ENCODE measurements at places on chromosomes 2 and 18.

DNA sequence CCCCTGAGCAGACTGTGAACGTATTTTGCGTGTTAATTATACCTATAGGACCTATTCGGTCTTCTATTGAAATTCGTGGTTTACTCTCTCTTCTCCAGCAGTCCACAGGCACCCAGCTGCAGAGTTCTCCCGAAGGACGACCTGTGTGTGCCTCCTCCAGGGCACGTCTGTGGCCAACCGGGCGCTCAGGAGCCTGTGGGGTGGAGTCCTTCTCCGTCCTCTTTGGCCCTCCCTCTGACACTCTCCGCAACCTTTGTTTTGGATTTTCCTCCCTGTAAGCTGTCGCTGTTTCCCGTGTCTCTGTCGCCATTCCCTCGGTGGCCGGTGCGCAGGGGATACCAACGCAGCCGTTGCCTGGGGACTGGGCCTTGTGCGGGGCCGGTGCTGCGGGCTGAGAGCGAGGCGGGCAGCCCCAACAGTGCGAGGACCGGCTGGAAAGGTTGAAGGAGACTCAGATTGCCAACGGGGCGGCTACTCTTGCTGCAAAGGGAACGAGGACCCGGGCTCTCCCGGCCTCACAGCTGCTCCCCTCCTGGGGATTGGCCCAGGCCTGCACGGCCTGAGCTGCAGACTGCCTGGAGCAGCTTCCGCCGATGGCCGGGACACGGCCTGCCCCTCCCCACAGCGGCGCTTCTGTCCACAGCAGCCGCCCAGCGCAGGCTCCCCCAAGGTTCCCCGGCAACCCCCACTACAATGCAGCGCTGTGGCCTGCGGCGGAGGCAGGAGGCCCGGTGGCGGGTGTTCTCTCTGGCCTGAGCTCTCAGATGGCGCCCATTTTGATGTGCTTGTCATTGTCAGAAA is 221.0 kb downstream of the MTX2 start:
- DNase-seq: no peak

GRCh38 chr2:186426153-186427016 is 59.7 kb upstream of the ZC3H15 start:
- no peak for DNase-seq

- no peak for DNase-seq
Measured at GRCh38 chr2:190413421-190413820, 5.3 kb downstream of the MFSD6 start.

- no peak for DNase-seq
Measured at GRCh38 chr2:156619021-156619539, 182.9 kb downstream of the GPD2 start.

DNA sequence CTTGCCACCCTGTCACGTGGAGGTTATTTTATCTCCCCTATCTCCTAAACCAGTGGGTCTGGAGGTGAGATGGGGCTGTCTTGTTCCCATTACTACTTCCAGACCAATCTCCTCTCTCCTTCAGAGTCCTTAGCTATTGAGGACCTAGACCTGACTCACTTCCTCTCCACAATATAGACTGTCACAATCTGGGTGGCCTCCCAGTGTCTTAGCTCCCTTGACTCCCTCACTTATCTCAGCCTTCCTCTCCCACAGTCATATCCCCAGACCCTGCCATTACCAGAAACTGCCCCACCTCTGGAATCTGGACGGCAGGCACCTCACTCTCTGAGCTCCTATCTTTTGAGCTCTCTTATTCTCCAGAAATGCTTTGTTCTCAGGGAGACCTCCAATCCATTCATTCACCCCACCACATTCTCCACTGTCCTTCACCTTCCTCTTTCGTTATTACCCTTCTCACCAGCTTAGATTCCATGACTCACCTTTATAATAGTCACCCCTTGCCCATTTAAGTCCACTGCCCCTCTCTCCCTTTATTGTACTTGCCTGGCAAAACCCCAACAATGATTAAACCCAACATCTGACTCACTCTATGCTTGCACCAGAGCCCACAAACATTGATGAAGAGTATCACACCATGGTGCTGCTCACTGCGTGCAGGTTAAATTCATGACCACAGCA is 23.3 kb upstream of the SIX3 start:
- DNase-seq: no peak

DNA sequence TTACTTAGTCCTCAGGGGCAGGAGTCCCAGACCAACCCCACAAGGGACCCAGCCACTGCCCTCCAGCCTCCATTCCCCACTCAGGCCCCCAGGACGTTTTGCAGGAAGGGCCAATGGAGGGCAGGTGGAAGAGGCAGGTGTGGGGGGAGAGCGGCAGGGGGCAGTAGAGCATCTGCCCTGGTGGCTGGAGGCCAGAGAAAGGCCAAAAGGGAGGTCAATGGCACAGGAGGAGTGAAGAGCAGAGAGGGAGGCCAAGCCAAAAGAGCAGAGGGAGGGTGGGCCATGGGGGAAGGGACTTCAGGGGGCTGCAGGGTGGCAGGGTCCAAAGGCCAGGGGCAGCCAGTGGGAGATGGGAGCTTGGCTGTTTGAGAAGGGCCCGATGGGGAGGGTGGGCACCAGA is 17.3 kb upstream of the GPR55 start:
- no peak for DNase-seq

DNA sequence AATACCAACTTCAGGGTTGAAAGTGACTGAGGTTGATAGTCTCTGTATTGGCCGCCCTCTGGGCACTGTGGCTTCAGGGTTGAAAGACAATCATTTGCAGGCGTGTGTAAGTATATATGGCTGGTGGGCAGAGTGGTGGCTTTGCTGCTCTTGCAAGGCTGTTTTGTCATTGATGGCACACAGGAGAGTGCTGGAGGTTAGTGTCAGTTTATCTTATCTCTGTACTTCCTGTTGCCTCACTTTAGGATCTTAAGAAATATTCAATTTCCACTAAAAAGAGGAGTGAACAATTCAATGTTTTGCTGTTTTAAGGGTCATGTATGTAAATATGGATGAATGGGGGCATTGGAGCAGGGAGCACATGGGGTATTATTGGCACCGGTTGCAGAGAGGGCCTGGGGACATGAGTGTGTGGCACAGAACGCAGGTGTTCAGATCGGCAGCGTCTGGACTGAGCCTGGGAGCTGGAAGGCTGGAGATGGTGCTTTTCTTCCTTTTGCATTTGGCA is 51.5 kb downstream of the NCK2 start:
- peak; percentile 67 for DNase-seq

DNA sequence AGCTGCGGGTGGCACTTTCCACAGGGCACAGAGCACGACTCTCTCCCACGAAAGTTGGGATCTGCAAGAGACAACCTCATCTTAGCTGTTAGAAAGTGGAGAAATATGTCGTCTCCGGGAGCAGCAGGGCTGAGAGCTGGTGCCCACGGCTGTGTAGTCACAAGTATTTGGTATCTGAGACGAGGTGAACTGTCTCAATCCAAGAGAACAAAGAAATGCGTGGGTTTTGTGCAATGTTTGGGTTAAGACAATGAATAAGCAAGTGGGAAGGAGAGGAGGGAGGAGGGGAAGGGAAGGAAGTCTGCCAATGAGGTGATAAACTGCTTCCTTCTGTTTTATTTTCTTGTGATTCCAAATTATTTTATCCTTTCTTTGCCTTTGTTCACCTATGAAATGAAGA is 18.0 kb downstream of the DYTN start:
- DNase-seq: no peak

GRCh38 chr2:237665713-237666143 is 38.3 kb downstream of the LRRFIP1 start:
- no peak for DNase-seq

- no peak for DNase-seq
Measured at GRCh38 chr2:32360416-32360815, 3.6 kb downstream of the BIRC6 start.

DNA sequence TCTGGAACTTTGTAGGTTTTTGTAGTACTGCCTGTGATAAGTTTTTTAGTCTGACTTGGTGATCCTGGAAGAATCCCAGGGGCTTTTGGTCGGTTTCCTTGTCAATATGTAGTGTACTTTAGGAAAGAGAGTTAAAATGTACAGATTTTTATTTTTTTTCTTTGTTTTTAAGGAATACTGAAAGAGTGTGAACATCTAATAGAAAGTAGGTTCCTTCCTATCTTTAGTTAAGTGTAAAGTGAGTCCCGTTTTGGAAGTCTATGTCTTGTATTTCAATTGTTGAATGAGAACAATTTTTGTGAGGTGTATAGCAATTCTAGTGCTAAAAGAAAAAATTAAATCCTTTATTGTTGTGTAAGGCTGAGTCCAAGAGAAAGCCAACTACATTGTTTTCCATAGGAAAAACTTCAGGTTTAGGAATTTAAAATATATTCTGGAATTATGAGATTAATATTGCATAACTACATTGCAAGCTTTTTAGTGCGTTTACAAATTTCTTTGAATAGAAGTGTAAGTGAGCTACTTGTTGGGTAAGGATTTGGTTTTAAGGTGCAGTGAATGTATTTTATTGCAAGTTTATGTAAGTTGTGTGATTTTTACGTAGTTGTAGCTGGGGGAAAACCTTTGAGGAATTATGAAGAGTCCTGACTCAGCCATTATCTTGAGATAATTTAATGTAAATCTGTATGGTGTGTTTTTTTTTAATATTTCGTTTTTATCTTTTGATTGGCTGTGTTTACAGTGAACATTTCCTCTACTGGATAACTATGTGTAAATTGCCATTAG is 1.7 kb downstream of the VAPA start:
- no peak for DNase-seq

DNA sequence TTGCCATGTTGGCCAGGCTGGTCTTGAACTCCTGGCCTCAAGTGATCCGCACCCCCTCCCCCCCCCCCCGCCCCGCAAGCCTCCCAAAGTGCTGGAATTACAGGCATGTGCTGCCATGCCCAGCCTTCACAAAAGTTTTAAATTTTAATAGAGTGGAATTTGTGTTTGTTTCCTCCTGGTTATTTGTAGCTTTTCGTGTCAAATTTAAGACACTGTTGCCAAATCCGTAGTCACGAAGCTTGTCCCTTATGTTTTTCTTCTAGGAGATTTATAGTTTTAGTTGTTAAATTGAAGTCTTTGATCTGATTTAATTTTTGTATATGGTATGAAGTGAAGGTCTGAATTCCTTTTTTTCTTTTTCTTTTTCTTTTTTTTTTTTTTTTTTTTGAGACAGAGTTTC is 14.7 kb downstream of the ZNF236 start:
- DNase-seq: no peak

GRCh38 chr18:57581301-57581934 is 5.1 kb downstream of the FECH start:
- DNase-seq: no peak

DNA sequence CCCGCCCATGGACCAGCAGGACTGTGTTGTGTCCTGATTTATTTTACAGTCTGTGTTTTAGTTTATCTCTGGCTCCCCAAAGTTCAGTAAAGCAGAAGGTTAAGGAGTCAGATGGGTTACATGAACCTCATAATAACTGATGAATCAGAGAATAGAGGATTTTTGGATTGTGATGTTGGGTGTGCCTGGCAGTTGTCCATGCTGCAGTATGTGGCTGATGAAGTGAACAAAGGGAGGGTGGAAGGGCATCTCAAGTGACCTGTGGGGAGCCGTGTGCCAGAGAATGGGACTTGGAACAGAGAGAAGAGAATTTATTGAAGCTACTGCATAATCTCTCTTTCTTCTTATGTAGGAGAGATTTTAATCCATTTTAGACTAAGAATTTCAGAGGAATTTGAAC is 145.5 kb downstream of the MAP4K4 start:
- no peak for DNase-seq

- no peak for DNase-seq
Measured at GRCh38 chr2:225920621-225921220, 521.2 kb downstream of the NYAP2 start.

- DNase-seq: no peak
Measured at GRCh38 chr18:22324191-22325131, 93.3 kb downstream of the CTAGE1 start.

GRCh38 chr2:98822301-98823164 is 91.6 kb upstream of the MGAT4A start:
- peak; percentile 52 for DNase-seq

- DNase-seq: no peak
Measured at GRCh38 chr18:20966795-20967194, 144.8 kb downstream of the ROCK1 start.

DNA sequence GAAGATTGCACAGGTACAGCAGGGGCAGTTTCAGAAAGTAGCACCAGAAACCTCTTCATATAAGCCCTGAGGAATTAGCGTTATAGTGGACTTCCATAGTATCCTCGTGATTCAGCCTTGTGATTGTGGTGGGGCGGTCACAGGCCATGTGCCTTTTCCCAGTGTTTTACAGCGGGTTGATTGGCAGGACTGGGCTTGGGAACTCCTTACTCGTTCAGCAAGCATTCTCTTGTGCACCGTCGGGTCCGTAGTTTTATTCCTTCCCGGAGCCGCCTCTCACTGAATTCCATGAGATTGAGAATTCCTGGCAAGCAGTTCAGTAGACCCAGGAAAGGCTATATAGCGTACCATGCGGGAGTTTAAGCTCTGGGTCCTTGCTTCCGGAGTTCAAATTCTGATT is 5.2 kb downstream of the COPS8 start:
- no peak for DNase-seq

DNA sequence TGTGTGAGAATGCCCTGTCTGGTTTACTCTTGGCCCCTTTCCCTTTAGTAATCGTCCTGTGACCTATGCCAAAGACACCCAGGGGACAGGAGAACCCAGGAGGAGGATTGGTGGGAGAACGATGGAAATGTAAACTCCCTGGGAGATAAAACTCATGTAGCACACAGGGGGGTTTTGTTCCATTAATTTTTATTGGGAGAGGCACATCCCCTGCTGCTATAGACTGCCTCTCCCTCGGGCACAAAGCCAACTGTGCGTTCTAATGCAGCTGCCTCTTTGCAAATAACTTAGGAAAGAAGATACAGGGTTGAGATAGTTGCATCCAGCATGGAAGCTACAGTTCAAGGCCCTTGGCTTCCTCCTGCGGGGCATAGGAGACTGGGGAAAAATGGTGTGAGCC is 489.6 kb downstream of the SLC4A3 start:
- DNase-seq: no peak

DNA sequence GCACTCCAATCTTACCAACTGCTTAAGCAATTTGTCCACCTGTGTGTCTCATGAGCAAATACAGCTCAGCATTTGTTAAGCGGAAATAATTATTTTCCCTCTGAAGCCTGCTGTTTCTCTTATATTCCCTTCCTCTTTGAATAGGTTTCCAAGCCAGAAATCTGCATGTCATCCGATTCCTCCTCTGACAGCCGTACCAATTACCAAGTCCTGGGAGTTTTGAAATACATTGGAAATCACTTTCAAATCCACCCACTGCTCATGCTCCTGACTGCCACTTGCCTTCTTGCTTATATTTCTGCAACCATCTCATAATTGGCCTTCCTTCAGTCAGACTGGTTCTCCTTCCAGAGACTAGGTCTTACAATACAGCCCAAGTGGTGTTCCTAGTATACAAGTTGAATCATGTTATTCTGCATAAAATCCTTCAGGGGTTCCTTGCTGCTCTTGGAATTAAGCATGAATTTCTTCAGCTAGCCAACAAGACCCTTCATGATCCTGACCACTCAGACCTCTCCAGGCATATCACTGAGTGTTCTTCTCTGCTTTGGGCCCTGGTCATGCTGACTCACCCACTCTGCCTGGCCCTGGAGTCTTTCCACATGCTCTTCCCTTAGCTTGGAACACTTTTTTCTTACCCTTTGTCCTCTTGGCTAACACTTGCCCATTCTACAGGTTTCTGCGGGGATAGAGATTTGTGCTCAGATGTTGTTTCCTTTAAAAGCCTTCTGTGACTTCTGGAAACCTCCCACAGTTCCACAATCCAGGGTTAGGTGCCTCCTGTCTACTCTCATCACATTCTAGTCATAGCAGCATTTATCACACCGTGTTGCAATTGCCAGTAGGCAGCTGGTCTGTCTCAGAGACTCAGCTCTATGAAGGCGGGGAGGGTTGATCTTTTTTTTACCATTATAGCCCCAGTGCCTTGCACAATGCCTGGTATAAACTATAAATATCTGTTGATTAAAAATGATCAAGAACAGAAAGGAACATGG is 157.6 kb downstream of the ARL6IP6 start:
- no peak for DNase-seq

- no peak for DNase-seq
Measured at GRCh38 chr2:199922856-199923255, 11.8 kb downstream of the C2orf69 start.
